ENCODE measurements at places on chromosomes 1 and 21.

GRCh38 chr1:86478416-86479156 lies 9.9 kb downstream of the CLCA1 start:
- no peak for DNase-seq

GRCh38 chr1:229836324-229836723 lies 210.3 kb downstream of the URB2 start:
- no peak for DNase-seq

DNA sequence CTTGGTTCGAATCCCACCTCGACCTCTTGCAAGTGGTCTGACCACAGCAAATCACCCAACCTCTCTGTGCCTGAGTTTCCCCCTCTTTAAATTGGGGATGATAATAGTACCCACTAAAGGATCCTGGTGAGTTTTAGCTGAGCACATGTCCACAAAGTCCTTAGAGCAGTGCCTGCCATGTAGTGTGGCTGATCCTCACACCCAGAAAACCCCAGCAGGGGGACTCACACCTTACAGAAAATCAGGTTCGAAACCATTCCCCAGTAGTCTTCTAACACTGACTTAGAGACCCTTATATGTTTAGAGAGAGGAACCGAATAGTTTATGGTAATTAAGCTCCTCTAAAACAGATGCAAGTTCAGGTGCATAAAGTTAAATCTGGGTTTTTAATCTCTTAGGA lies 89.0 kb downstream of the CAMTA1 start:
- DNase-seq, result no peak

DNA sequence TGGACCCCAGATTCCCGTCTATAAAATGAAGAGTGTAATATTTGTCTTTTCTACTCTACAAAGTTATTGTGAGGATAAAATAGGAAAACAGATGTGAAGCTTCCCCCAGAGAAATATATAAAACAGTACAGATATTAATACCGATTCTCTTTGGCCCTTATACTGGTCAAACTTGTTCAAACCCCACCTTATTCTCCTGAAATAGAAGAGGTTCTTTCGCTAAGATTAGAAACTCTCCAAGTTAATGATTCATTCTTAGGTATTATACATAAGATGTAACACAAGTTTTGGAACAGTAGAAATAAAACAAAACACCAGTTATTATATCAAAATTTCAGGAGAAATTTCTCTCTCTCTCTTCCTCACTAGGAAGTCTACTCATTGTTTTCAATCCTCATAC lies 852.4 kb upstream of the ADAMTS5 start:
- DNase-seq, result no peak

DNA sequence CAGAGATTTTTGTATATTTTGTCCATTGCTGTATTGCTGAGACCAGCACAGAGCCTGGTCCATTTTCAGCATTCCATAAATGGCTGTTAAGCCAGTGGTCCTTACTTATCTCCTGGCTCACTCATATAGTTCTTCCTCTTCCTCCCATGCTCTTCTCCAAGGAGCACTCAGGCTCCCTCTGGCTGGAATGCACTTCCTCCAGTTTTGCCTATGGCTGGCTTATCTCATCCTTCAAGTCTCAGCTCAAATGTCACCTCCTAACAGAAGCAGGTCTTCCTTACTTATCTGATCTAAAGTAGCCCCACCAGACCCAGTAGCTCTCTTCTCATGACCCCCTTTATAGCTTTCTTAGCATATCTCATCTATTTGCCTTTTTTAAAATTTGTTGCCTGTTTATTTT lies 146.9 kb downstream of the SLC30A10 start:
- no peak for DNase-seq

DNA sequence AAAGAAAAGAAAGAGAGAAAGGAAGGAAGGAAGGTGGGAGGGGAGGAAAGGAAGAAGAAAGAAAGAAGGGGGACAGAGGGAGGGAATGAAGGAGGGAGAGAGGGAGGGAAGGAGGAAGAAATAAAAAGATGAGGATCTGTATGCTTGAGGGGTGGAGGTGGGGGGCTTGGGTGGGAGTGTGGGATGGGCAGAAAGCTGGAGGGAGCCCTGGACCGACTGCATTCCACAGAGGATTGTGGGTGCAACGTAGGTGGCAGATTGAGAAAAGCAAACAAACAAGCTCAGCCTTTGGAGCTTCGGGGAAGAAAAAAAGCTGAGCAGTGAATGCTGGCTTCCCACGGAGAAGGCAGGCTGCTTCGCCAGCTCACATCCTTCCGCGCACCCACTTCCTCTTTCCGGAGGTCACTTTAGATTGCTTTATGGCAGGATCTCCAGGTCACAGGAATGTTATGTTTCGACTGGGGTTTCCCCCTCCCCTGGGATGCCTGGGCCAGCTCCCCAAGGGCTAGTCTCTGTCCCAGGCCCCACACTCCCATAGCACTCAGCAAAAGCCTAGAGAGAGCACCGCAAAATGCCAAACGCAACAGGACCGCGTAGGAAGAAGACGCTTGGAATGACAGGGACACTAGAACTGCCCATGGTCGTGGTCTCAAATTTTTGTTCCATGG lies 20.7 kb upstream of the LGALS8 start:
- DNase-seq, result peak; percentile 33

DNA sequence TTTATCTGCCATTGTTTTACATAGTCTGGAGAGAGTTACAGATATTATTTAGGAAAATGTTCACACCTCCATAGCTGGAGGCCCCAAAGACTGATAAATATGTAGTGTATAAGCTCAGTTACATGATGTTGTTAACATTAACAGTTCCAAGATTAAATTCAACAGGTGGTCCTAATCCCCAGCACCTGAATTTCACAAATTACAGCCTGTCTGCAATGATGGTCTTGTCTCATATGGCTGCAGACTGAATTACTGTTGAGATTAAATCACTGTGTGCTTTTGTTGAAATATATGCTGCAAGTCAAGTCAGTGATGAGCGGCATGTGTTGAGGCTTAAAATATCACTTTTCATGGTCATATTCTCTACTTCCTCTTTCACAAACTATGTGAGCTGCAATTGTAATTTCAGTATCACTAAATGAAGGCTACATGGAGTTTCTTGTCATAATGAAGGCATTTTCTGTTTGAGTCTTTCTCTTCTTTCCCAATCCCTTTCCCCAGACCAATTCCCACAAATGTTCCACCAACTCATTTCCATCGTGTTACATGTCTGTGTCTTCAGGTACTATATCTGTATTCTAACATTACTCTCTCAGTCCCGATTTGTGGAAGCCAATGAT lies 4.2 kb downstream of the ST6GALNAC5 start:
- DNase-seq, result no peak

DNA sequence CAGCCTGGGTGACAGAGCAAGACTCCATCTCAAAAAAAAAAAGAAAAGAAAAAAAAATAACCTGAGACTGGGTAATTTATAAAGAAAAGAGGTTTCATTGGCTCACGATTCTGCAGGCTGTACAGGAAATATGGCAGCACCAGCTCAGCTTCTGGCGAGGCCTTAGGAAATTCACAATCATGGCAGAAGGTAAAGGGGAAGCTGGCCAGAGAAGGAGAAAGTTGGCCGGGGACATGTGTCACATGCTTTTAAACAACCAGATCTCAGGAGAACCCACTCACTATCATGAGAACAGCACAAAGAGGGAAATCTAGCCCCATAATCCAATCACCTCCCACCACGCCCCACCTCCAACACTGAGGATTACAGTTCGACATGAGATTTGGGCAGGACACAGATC lies 125.3 kb downstream of the DISP1 start:
- no peak for DNase-seq

- no peak for DNase-seq
Observed at GRCh38 chr1:175331891-175332290, 139.3 kb upstream of the KIAA0040 start.

DNA sequence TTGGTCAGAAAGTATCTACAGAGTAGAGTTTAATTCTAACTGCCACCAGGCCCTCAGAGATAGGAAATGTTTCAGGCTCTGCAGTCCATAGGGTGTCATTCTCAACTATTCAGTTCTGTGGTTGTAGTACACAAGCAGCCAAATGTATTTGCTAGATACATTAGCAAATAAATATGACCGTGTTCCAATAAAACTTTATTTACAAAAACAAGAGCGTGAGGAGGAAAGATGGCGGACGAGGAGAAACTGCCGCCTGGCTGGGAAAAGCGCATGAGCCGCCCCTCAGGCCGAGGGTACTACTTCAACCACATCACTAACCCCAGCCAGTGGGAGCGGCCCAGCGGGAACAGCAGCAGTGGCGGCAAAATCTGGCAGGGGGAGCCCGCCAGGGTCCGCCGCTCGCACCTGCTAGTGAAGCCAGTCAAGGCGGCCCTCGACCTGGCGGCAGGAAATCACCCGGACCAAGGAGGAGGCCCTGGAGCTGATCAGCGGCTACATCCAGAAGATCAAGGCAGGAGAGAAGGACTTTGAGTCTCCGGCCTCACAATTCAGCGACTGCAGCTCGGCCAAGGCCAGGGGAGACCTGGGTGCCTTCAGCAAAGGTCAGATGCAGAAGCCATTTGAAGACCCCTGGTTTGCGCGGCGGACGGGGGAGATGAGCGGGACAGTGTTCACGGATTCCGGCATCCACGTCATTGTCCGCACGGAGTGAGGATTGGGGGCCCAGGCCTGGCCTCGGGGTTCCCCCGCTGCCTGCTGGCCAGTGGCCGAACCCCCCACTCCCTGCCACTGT lies 286.1 kb downstream of the LRRC40 start:
- no peak for DNase-seq

DNA sequence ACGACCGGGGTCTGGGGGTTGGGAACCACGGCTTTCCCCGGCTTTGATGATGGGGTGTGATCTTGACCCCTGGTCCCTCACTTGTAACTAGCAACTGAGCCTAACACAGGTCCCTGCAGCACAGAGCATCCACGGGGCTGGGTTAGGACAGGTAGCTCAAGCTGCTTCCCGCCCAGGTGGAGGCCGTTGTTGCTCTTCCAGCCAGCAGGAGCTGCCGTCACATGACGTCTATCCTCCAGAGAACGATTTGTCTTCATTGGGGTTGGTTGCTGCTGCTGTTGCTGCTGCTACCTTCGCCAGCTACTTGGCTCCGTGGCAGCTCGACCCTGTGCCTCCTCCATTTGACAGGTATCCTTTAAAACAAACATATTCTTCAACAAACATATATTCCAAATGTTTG lies 74.3 kb upstream of the ADAR start:
- DNase-seq, result no peak

GRCh38 chr21:42459546-42460215 lies 36.3 kb downstream of the RSPH1 start:
- DNase-seq, result no peak

Data from HFF-Myc (cell line).